ENCODE measurements at places on chromosomes 7 and 10.

- peak; percentile 47 for DNase-seq
These were observed 29.4 kb upstream of the SGMS1 start for GRCh38 chr10:50653142-50653541.

GRCh38 chr10:87818505-87819288 lies 671 bp upstream of the ATAD1 start:
- peak; percentile 61 for DNase-seq

- DNase-seq, result no peak
These were observed 35.5 kb upstream of the BICC1 start for GRCh38 chr10:58477122-58477521.

- no peak for DNase-seq
These were observed 159.7 kb upstream of the UNC5B start for GRCh38 chr10:71052708-71053107.

GRCh38 chr10:35471435-35471834 lies 133.7 kb upstream of the GJD4 start:
- no peak for DNase-seq

DNA sequence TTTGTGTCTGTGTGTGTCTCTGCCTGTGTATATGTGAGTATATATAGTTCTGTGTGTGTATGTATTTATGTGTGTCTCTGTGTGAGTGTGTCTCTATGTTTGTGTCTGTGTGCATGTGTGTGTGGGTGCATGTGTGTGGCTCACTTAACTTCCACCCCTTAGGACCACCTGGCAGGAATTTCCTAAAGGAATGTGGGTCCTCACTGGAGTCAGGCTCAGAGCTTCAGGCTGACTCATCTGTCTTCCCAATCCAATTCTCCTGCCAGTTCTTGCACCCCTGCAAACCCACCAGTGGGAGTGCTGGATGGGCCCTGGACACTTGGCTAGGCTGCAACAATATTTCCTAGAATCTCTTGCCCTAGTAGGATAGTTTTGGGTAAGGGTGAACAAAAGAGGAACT lies 70.2 kb upstream of the GRB10 start:
- no peak for DNase-seq

DNA sequence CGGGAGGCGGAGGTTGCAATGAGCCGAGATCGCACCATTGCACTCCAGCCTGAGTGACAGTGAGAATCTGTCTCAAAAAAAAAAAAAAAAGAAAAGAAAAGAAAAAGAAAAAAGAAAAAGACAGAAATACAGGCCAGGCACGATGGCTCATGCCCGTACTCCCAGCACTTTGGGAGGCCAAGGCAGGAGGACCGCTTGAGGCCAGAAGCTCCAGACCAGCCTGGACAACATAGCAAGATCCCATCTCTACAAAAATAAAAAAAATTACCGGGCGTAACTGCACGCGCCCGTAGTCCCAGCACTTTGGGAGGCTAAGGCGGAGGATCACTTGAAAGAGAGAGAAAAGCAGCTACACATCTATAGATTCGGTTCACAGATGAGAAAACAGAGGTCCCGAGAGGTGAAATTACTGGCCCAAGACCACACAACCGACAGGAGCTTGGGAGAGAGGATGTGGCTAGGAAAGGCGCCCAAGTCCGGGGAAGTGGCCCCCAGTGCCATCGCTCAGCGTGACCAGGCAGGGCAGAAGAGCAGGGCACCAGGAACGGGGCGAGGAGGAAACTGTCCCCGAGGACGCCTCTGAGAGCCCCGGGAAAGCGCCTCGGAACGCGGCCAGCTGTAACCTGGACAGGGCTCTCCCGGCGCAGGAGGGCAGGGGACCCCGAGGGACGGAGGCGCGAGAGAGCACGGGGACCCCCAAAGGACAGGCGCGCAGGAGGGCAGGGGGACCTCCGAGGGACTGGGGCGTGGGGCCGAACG lies 612 bp downstream of the SNX8 start:
- DNase-seq, result peak; percentile 44
